ENCODE measurements at places on chromosomes 3 and 15. TPM values are rescaled to one million over a fixed set of nuclear protein-coding genes. Genes with fewer than 3 reads are reported as not detected.

ANKUB1 gene
- not detected for total RNA-seq

TBC1D21 gene
- total RNA-seq, result not detected

ZNF621 gene
- total RNA-seq, result 7.8 TPM

GOLGA8G gene
- not detected for total RNA-seq

FOXL2 gene
- 5.3 TPM for total RNA-seq

AGTR1 gene
- 0.54 TPM for total RNA-seq

FETUB gene
- total RNA-seq, result 0.14 TPM

ATP8B4 gene
- total RNA-seq, result 0.91 TPM

CCR3 gene
- total RNA-seq, result not detected

KLHL40 gene
- total RNA-seq, result not detected

GOLGA8R gene
- total RNA-seq, result 0.34 TPM

MGA gene
- total RNA-seq, result 8.1 TPM

FEZF2 gene
- total RNA-seq, result not detected

C3orf20 gene
- total RNA-seq, result not detected

MNS1 gene
- 2.7 TPM for total RNA-seq

TRIM42 gene
- not detected for total RNA-seq

NRG4 gene
- 1.3 TPM for total RNA-seq

ZMYND10 gene
- 1.5 TPM for total RNA-seq

ZNF385D gene
- total RNA-seq, result not detected

GMPS gene
- total RNA-seq, result 90.2 TPM

EXD1 gene
- total RNA-seq, result not detected

XYLB gene
- 4.1 TPM for total RNA-seq

APEH gene
- total RNA-seq, result 51.1 TPM

DHX36 gene
- total RNA-seq, result 59.6 TPM

GPR149 gene
- total RNA-seq, result not detected

SLC9C1 gene
- total RNA-seq, result not detected

ALG1L2 gene
- not detected for total RNA-seq

ASB14 gene
- not detected for total RNA-seq

SPTBN5 gene
- 0.37 TPM for total RNA-seq

AP3B2 gene
- total RNA-seq, result 0.45 TPM

CLSTN2 gene
- 0.02 TPM for total RNA-seq

PLA1A gene
- total RNA-seq, result 0.21 TPM

INSYN1 gene
- 2.2 TPM for total RNA-seq

CASR gene
- total RNA-seq, result not detected

PRR20G gene
- total RNA-seq, result 0.54 TPM

INKA1 gene
- total RNA-seq, result 3.0 TPM

SPTSSB gene
- not detected for total RNA-seq

NR1I2 gene
- total RNA-seq, result not detected

GUCA1C gene
- not detected for total RNA-seq

CD200R1 gene
- 0.06 TPM for total RNA-seq

CPN2 gene
- not detected for total RNA-seq

NANOGP8 gene
- total RNA-seq, result not detected

C15orf62 gene
- total RNA-seq, result 0.16 TPM

BFSP2 gene
- total RNA-seq, result not detected

DUOX1 gene
- total RNA-seq, result not detected

MEX3B gene
- 5.9 TPM for total RNA-seq

UTS2B gene
- 0.22 TPM for total RNA-seq

SLC22A13 gene
- not detected for total RNA-seq
